ENCODE measurements at places on chromosomes 11 and 22.

DNA sequence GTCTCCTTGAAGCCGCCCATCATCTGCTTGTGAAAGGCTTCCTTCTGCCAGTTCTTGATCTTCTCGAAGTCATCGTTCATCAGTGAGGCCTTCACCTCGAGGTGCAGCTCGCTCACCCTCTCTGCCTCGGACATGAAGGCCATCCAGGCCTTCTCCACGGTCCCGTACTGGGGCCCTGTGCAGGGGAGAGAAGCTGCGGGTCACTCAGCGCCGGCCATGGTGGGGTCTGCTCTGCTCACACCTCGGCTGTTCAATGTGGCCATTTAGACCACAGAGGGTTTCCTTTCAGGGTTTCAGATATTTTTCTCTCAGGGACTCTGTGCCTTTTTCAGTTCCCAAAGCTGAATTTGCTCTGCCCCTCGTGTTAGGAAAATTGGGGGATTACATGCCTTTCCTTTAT lies 33.9 kb upstream of the ARFGAP3 start:
- no peak for DNase-seq

GRCh38 chr11:346529-346928 lies 22.8 kb upstream of the B4GALNT4 start:
- no peak for DNase-seq

DNA sequence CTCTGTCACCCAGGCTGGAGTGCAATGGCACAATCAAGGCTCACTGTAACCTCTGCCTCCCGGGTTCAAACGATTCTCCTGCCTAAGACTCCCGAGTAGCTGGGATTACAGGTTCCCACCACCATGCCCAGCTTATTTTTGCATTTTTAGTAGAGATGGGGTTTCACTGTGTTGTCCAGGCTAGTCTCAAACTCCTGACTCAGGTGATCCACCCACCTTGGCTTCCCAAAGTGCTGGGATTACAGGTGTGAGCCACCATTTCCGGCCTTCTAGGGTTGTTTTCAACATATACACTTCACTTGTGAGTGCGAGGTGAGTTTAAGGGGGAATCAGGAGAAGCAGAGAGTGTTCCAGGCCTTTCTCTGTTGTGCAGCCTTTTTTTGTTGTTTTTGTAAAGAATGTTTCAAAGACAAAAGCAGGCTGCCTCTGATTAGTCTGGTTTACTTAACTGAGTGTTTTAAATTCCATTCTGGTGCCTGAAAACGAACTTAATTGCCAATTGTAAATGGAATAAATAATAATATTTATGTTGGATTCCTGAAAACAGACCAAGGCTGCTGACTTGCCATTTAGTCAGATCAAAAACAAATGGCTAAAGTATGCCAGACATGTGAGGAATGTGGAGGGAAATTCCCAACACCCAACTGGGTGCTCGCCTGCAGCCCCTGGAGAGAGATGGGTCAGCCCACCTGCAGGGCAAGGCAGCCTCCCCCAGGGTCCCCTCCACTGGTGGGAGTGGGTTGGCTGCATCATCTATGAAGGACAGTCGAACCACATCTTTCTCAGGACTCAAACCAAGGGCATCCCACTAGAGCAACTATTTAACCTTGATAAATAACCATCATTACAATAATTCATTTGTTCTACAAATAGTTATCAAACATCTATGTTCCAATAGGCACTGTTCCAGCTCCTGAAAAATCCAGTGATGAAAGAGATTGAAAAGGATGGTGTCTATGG lies 4.6 kb upstream of the RANGAP1 start:
- no peak for DNase-seq

DNA sequence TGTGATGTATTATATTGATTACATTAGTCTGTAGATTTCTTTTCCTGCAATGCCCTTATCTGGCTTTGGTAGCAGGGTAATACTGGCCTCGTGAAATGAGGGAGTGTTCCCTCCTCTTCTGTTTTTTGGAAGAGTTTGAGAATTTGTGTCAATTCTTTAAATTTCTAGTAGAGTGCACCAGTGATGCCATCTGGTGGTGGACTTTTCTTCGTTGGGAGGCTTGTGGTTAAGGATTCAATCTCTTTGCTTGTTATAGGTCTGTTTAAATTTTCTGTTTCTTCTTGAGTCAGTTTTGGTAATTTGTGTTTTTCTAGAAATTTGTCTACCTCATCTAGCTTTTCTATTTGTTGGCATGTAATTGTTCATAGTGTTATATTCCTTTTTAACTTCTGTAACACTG lies 18.9 kb downstream of the SHANK3 start:
- no peak for DNase-seq

DNA sequence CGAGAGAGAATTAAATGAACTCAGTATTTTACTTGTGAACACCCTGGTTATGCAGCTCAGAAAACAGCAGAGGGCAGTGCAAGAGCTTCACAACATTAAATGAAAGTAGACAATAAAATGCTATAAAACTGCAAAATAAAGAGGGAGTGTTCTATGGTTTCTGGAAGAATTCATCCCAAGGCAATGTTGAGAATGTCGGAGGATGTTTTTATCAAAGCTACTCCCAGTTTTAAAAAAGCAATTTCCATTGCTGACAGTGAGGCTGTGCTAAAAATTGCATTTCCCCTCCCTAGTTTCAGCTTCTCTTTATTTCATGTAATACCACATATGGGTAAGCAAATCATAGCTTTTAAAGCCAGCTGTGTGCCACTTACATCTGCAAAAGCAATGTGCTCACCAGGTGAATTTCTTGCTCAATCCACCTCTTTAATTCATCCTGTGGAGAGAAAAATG lies 296.8 kb downstream of the RAB38 start:
- DNase-seq: no peak

DNA sequence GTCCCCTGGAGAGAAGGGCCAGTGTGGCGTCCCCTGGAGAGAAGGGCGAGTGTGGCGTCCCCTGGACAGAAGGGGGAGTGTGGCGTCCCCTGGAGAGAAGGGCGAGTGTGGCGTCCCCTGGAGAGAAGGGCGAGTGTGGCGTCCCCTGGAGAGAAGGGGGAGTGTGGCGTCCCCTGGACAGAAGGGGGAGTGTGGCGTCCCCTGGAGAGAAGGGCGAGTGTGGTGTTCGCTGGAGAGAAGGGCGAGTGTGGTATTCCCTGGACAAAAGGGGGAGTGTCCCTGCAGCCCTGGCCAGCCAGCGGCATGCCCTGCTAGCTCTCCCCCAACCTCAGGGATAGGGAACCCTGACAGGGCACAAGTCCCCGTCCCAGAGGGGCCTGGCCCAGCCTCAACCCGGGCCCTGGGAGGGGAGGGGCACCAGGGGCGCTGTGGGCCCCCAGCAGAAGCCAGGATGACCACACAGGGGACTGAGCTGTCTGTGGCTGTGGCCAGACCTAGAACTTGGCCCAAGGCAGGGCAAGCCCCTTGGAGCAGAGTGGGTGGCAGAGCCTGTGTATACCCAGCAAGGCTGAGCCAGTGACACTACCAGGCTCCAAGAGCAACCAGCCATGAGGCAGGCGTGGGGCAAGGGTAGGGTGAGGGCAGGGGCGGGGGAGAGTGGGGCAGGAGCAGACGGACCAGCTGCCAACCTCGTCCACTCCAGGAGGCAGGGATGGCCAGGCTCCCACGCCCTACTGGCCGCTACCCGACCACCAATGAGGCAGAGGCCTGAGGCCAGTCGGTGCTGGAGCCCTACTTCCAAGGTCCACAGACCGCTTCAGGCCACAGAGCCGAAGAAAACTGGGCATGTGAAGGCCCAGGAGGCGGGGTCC lies 4.2 kb downstream of the HRAS start:
- DNase-seq: peak; percentile 60

DNA sequence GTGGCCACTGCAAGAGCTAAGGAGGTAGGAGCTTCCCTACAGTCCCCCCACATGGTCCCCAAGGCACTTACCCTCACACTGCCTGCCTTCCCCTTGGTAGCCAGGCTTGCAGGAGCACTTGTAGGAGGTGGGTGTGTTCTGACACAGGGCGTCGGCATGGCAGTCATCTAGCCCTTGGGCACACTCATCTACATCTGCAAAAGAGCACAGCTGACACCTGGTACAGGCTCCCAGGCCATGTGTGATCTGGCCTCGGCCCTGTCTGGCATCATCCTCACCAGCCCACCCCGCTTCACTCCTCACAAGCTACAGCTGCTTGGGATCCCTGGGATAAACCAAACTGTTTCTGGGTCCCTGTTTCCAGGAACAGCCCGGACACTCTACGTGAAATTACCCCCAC lies 1.8 kb downstream of the SCUBE2 start:
- DNase-seq: no peak

GRCh38 chr11:104666624-104667023 lies 231.6 kb downstream of the CASP12 start:
- DNase-seq: no peak

DNA sequence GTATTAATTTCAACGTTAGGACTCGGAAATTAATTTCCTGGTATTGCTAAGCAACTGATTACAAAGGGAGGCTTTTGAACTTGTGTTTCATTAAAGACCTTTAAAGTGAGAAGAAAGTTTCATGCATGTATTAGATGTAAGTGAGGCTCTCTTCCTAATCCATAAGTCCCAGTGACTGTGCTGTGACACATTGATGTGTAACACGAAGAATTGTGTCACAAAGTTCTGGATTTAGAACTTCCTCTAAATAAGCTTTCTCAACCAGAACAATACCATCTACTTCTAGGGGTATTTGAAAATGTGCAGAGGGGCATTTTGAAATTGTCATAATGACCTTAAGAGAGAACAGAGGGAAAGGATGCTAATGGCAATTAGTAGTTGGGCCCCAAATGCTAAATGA lies 14.4 kb downstream of the DCUN1D5 start:
- DNase-seq: no peak

DNA sequence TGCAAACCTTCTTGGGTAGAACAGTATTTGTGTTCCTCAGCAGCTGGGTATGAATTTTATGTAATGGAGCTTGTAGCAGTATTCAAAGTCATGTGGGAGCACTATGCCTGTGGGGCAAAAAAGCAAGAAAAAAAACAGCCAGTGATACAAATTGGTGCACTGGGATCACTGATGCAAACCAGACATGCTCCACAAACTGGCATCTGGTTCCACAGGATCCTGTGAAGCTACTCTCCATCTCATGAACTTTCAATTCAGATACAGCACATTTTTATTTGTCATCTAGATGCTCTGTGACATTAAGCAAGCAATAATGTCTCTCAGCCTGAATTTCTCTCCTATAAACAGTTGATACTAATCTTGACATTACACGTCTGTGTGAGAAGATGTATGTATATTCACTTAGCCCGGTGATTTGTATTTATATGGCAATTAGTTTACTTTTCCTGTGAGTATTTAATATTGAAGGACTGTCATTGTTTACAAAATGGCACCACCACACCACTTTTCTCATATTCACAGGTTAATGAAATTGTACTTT lies 208.5 kb upstream of the GRIA4 start:
- no peak for DNase-seq

GRCh38 chr22:44287741-44288140 lies 25.0 kb downstream of the SHISAL1 start:
- DNase-seq: no peak

DNA sequence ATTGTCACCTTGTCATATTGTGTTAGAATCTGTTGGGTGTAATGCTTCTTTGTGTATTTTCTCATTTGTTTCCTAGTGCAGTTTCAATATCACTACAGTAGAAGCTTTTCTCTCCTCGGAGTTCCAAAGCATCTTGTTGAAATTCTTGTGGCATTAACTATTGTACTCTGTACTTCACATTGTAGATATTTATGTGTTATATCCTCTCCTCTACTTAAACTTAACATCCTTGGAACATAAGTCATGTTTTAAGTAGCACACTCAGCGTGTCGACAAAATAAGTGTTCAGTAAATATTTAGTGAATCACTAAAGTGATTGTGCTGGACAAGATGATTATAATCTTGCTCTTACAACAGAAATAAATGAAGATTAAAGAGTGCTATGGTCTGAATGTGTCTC lies 201.7 kb downstream of the ARHGAP42 start:
- no peak for DNase-seq

GRCh38 chr11:34426766-34427185 lies 12.0 kb upstream of the CAT start:
- no peak for DNase-seq

DNA sequence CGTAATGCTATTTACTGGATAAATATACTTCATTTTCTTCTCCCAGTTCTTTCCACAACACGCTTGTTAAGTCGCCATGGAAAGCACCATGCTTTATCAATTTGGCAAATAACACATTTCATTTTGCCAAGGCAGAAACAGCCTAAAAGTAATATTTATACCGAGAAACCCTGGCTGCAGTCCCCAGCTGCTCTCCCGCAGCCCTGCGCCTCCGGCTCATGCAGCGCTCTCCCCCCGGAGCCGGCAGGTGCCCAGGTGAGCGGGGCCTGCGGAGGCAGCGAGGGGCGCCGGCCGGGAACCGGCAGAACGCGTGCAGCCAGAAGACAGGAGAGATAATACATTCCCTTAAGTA lies 681 bp upstream of the ARHGEF12 start:
- no peak for DNase-seq

GRCh38 chr11:74683279-74683871 lies 47.9 kb downstream of the CHRDL2 start:
- peak; percentile 68 for DNase-seq
